ENCODE measurements at places on chromosomes 13 and 19.
A peak's percentile ranks its signal among the peaks of the same experiment; 100 is the strongest.

DNA sequence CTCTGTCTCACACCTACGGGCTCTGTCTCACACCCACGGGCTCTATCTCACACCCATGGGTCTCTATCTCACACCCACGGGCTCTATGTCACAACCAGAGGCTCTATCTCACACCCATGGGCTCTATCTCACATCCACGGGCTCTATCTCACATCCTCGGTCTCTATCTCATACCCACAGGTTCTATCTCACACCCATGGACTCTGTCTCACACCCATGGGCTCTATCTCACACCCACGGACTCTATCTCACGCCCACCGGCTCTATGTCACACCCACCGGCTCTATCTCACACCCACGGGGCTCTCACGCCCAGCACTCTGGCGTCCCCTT lies 73.9 kb downstream of the COL4A2 start:
- DNase-seq, result no peak

DNA sequence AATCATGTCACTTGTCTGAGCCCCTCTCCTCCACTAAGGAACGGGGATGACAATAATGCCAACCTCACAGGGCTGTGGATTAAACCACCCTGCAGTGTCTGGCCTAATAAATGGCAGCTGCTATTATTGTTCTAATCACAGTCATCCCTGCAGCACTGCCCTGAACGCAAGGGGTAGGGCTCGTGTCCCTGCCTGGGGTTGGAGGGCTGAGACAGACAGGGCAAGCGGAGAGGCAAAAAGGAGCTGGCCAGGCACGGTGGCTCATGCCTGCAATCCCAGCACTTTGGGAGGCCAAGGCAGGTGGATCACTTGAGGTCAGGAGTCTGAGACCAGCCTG lies 10.2 kb upstream of the KPTN start:
- DNase-seq, result no peak

DNA sequence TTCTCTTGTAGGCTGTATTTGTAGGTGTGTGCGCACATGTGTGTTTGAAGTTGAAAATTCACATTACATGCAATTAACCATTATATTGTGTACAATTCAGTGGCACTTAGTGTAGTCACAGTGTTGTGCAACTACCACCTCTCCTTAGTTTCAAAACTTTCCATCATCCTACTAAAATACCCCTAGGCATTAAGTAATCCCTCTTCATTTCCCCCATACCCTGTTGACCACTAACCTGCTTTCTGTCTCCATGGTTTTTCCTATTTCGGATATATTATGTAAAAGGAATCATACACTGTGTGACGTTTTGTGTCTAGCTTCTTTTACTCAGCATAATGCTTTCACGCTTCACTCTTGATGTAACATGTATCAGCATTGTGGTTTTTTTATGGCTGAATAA lies 16.1 kb downstream of the LSM14A start:
- peak; percentile 51 for DNase-seq

- peak; percentile 90 for DNase-seq
Measured at GRCh38 chr13:30802953-30803478, 67.7 kb downstream of the ALOX5AP start.

DNA sequence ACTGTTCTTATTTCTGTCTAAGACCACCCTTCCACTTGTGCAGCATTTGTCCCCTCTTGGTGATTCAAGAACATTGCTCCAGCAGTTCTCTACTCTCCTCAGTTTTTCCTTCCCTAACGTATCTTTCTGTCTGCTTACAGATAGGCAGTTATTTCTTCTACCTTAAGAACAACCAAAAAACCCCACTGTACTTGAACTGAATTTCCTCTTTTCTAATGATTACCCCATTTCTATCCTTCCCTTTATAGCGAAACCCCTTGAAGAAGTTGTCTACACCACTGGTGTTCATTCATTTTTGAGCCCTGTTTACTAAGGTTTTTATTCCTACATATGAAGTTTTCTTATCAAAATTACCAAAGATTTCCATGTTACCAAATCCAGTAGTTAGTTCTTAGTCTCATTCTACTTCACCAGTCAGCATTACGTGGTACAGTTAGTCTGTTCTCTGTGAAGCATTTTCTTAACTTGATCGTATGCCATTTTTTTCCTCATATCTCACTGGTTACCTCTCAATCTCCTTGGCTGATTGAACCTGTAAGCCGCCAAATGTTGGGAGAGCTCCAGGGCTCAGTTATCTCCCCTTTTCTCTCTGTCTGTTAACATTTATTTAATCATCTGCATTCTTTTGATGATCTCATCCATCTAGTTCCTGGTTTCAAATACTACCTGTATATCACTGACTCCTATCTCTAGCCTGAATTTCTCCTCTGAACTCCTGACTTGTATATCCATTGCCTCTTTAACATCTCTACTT lies 9.0 kb downstream of the LSM14A start:
- no peak for DNase-seq

- DNase-seq, result peak; percentile 70
Measured at GRCh38 chr13:41008349-41008980, 10.7 kb downstream of the ELF1 start.

GRCh38 chr13:108070925-108071324 lies 144.4 kb downstream of the LIG4 start:
- no peak for DNase-seq

DNA sequence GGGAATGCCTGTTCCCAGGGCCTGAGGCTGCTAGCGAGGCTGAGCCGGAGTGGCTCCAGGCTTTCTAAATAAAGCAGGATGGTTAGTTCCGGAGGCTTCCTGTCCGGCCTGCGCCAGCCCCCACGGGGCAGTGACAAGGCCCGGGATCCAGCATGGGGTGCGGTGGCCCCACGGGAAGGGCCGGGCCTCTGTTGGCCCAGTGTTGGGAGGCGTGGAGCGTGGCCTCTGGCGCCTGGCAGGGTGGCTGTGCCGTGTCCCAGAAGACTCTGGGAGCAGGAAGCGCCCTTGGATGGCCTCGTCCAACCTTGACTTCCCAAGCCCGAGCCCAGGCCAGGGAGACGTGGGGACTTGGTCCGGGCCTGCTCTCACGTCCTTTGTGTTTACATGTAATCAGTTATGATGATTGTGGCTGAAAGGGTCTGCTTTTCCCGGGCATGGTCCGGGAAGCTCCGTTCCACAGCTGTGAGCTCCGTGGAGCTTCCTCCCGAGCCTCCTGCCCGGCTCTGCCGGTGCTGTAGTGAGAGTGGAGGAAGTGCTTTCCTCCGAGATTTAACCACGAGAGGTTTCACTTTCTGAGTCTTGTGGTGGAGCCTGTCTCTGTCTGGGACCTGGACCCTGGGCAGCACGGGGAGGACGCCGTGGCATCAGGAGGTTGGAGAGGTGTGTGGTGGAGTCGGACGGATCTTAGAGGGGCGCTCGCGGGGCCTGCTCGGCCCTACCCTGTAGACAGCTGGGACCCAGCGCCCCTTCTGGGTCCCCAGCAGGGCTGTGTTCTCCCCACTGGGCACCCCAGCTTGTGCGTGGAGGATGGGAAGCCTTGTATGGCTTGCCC lies 4.6 kb downstream of the GNA11 start:
- peak; percentile 55 for DNase-seq

GRCh38 chr19:1343041-1343440 lies 40.7 kb upstream of the NDUFS7 start:
- no peak for DNase-seq

DNA sequence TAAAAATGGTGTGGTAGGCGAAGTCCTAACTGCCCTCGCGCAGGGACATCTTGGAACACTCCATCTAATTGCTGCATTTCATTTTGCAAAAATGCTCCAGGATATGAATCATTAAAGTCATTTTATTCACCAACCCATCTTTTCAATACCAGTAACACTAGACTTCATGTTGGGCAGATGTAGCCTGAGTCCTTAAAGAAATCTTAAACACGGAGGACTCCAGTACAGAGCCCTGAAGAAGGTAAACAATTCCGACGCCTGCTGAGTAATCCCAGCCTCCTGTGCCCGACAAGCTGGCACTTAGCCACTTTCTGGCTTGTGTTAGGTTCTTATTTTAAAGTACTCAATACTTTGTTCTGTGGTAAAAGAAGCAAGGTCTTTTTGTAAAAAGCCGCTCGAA lies 58.0 kb upstream of the IRS2 start:
- no peak for DNase-seq

GRCh38 chr13:100588331-100589177 lies at the start of gene GGACT:
TSS of gene GGACT (minus strand) at chr13:100588789. CDS start at chr13:100532591, 56,198 bp downstream.
- peak; percentile 75 for DNase-seq

GRCh38 chr19:16014923-16015804 lies 61.1 kb upstream of the TPM4 start:
- no peak for DNase-seq

DNA sequence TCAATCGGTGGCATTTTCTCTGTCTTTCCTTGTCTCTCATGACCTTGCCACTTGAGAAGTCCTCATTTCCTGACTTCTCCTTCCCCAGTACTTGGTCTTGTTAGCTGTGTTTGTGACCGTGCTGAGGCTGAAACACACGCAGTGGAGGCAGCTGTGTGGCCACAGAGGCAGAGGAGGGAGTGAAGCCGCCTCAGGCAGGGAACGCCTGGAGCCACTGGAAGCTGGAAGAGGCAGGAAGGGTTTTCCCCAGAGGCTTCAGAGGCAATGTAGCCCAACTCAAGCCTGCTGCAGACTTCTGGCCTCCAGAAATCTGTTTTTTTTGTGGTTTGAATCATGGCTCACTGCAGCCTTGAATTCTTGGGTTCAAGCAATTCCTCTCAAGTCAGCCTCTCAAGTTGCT lies 29.2 kb upstream of the ARGLU1 start:
- DNase-seq, result no peak

- DNase-seq, result no peak
Measured at GRCh38 chr19:28841531-28841930, 371.4 kb downstream of the UQCRFS1 start.
